Panc1 (cell line): ENCODE measurements at places on chromosomes 5 and 9. TPM values are rescaled to one million over a fixed set of nuclear protein-coding genes. Genes with fewer than 3 reads are reported as not detected.
A peak's percentile ranks its signal among the peaks of the same experiment; 100 is the strongest.

SH3GL2 gene
- not detected for total RNA-seq

KCNN2 gene
- total RNA-seq = not detected

DEPDC1B gene
- 22.2 TPM for total RNA-seq

PLGRKT gene
- total RNA-seq = 9.3 TPM

PTGR1 gene
- total RNA-seq = 46.0 TPM

TRPM3 gene
- total RNA-seq = not detected

ACOT12 gene
- total RNA-seq = 0.74 TPM

WNT8A gene
- total RNA-seq = not detected

PITX1 gene
- 41.5 TPM for total RNA-seq

SMIM23 gene
- total RNA-seq = not detected

DNA sequence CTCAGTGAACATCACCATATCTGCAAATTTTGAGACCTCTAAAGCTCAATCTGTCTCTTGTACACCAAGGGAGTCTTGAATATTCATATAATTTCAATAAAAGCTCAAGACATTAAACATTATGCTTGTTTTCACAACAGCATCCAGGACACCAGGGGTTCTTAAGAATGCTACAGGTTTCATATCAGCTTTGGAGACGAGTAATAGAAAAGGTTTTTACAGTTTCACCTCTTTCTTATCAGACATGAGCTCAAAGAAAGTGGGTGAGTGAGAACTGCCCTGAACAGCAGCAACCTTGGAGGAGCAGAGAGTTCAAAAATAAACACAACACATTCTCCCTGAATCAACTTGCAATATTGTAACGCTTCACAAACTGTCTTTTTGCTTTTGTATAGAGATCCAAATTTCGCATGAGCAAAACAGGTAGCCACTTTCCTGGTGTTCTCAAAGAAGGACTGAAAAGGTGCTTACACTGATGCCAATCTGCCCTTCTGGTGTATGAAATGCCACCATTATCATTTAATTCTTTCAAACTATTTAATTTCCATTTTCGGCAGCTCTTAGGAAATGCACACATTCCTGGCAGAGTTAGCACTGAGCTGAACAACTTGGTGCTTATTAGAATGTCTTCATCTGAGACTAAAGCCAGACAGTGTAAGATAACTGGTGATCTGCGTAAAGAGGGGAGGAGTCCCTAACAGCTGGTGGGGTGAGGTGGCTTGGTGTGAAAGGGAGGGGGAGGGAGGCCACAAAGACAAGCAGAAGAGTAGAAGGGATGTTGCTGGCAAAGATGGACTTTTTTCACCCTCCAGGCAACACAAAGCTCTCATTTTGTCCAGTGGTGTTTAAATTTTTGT lies 535.3 kb downstream of the PDE4D start:
- no peaks in the 10 kb centered on the region for H3K27me3 ChIP-seq
- H3K4me1 ChIP-seq = no peaks in the 10 kb centered on the region
- H3K36me3 ChIP-seq = no peaks in the 10 kb centered on the region
- no peak overlapping the region for H3K27ac ChIP-seq
- DNase-seq = no peak

- no peaks in the 10 kb centered on the region for H3K36me3 ChIP-seq
- no peak for DNase-seq
- no peaks in the 10 kb centered on the region for H3K27me3 ChIP-seq
- no peaks in the 10 kb centered on the region for H3K4me1 ChIP-seq
Observed at GRCh38 chr5:158123595-158123994, 264.6 kb upstream of the CLINT1 start.

DNA sequence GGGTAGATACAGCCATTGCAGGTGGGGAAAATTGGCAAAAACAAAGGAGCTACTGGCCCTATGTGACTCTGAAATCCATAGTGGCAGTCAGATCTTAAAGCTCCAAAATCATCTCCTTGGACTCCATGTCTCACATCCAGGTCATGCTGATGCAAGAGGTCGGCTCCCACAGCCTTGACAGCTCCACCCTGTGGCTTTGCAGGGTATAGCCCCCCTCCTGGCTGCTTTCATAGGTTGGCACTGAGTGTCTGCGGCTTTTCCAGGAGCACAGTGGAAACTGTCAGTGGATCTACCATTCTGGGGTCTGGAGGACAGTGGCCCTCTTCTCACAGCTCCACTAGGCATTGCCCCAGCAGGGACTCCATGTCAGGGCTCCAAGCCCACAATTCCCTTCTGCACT lies 1190.1 kb downstream of the CDH12 start:
- H3K36me3 ChIP-seq = no peaks in the 10 kb centered on the region
- no peak overlapping the region for H3K4me3 ChIP-seq
- H3K4me1 ChIP-seq = no peaks in the 10 kb centered on the region
- DNase-seq = no peak
- H3K27me3 ChIP-seq = no peaks in the 10 kb centered on the region

- H3K4me1 ChIP-seq = no peaks in the 10 kb centered on the region
- no peaks in the 10 kb centered on the region for H3K27me3 ChIP-seq
- no peak overlapping the region for H3K27ac ChIP-seq
- DNase-seq = no peak
- no peak overlapping the region for H3K4me3 ChIP-seq
Observed at GRCh38 chr5:82349652-82350051, 71.5 kb upstream of the RPS23 start.

- no peaks in the 10 kb centered on the region for H3K36me3 ChIP-seq
- H3K27me3 ChIP-seq = no peaks in the 10 kb centered on the region
- no peaks in the 10 kb centered on the region for H3K4me1 ChIP-seq
- no peak for DNase-seq
Observed at GRCh38 chr9:131116281-131117120, 8.9 kb upstream of the NUP214 start.

- no peak overlapping the region for H3K4me3 ChIP-seq
- DNase-seq = no peak
- no peaks in the 10 kb centered on the region for H3K36me3 ChIP-seq
- H3K27ac ChIP-seq = no peak overlapping the region
Observed at GRCh38 chr5:167671176-167671575, 620.3 kb upstream of the WWC1 start.

DNA sequence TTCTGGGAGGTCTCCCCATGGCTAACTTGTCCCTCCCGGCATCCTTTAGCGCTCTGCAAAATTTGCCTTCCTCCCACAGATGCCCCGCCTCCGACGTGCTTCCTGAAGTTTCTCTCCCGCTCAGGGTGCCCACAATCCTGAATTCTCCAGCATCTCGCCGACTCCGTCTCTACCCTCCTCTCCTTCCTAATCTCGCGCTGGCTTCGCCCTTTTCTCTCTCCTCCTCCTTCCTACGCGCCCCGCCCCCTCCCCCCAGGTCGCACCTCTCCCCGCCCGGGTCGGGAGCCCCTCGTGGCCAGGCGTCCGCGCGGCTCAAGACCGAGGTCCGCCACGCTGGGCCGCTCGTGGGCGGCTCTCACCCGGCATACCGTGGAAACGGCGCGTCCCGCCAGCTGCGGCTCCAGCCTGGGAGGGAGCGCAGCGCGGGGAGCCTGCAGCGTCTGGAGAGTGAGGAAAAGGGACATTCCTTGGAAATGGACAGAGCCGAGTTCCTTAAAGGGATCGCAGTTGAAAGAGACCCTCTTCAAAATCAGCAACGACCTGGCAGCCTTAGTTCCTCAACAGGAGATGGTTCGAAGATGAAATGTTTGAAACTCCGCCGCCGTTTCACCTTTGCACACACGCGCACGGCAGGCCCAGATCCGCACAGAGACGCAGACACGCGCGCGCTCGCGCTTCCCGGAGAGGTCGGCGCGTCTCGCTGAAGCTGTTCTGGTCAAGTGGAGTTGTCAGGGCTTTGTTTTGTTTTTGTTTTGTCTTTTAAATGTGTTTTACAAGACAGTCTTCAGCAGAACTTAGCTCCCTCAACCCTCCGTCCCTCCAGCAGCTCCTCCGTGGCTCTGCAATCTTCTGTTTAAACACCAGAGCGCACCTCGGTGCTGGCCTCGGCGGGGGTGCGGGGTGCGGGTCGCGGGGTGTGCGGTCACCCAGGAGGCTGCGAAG lies 5.0 kb upstream of the IRX2 start:
- H3K27ac ChIP-seq = no peak overlapping the region
- H3K4me1 ChIP-seq = no peaks in the 10 kb centered on the region
- no peaks in the 10 kb centered on the region for H3K27me3 ChIP-seq
- H3K4me3 ChIP-seq = peak overlapping the region; percentile 30; the same call in 1 of the 2 replicates

GRCh38 chr5:2753452-2754420 lies 2.3 kb upstream of the IRX2 start:
- no peak overlapping the region for H3K4me3 ChIP-seq
- no peaks in the 10 kb centered on the region for H3K36me3 ChIP-seq
- H3K4me1 ChIP-seq = no peaks in the 10 kb centered on the region
- DNase-seq = no peak
- H3K27ac ChIP-seq = no peak overlapping the region
- H3K27me3 ChIP-seq = no peaks in the 10 kb centered on the region

GRCh38 chr5:122306461-122306860 lies 5.6 kb upstream of the SNCAIP start:
- DNase-seq = no peak
- no peak overlapping the region for H3K27ac ChIP-seq
- H3K27me3 ChIP-seq = peaks cover 20% of the 10 kb centered on the region
- H3K36me3 ChIP-seq = no peaks in the 10 kb centered on the region
- no peak overlapping the region for H3K4me3 ChIP-seq

DNA sequence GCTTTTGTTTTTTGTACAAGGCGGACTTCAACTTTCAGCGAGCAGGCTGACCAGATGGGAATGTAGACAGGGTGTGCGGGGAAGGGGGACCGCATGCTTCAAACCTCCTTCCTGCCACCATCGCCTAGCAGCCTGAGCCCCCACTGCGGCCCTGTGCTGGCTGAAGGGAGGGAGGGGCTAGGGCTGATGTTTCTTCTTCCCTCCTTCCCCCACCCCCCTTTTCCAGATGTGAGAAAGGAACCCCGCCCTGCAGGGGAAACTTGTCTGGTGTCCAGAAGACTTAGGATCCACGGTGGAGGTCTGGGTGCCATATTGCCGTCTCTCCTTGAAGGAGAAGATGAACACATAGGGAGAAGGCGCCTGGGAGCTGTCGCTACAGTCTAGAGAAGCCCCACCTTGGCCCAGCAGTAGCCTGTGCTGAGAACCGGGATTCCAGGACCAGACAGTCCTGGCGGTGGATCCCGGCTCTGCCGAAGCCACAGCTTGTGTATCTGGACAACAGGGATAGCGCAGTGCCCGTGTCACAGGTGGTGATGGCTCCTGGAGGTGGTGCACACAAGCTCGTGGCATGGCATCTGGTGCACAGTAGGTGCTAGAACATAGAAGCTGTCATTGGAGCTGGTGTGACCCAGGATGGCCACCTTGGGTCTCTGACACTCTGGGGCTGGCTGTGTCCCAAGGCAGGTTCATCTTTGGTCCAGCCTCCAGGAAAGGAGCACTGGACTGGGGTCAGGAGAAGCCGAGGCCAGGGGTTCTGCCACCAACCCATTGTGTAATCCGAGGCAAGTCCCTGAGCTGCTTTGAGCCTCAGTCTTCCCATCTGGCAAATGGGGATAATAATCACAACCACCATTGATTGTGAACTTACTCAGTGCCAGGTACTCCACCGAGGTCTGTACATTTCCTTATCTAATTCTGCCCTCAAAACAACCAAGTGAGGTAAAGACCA lies 205.6 kb downstream of the C9orf50 start:
- H3K4me3 ChIP-seq = no peak overlapping the region
- H3K27me3 ChIP-seq = no peaks in the 10 kb centered on the region
- H3K27ac ChIP-seq = peak overlapping the region; percentile 95
- H3K36me3 ChIP-seq = no peaks in the 10 kb centered on the region

GRCh38 chr5:62560786-62561185 lies 17.8 kb upstream of the LRRC70 start:
- H3K27me3 ChIP-seq = no peaks in the 10 kb centered on the region
- no peak for DNase-seq
- no peak overlapping the region for H3K27ac ChIP-seq
- no peaks in the 10 kb centered on the region for H3K4me1 ChIP-seq

DNA sequence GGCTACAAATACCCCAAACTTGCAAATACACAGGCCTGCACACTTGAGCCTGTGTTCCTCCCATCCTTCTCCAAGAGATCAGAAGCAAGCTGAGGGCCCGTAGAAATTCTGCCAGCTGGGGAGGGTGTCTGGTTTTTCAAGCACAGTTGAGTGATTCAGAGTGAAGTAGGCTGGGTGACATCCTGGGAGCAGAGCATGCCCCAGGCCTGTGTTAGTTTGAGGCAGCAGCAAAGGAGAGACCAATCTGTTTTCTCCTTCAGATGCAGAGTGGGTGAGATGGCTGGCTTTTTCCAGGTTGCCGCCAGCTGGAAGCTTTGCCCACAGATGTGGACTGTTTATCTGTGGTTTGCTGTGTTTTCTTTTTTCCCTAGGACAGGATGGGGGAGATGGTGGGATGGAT lies 63.1 kb downstream of the RCL1 start:
- no peak for DNase-seq
- no peaks in the 10 kb centered on the region for H3K27me3 ChIP-seq
- no peak overlapping the region for H3K4me3 ChIP-seq
- H3K4me1 ChIP-seq = no peaks in the 10 kb centered on the region
- no peaks in the 10 kb centered on the region for H3K36me3 ChIP-seq
- no peak overlapping the region for H3K27ac ChIP-seq

DNA sequence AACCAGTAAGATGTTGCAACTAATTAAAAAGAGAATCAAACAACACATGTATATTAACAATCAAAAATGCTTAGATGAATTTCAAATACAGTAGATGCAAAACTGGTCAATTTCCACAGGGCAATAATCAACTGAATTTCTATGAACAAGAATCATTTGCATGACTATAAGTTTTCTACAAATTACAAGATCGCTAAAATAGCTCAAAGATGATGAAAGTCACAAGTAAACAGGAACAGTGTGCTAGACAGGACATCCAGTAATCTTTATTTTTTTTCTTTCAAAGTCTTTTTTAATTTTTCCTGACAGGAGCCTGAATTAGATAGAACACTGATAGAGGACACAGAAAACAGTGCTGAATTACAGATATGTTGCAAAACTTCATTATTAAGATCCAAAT lies 608.2 kb upstream of the DAB2 start:
- H3K4me1 ChIP-seq = no peaks in the 10 kb centered on the region
- no peaks in the 10 kb centered on the region for H3K36me3 ChIP-seq
- H3K4me3 ChIP-seq = no peak overlapping the region

GRCh38 chr9:96719521-96719920 lies 58.4 kb downstream of the ZNF510 start:
- H3K27me3 ChIP-seq = no peaks in the 10 kb centered on the region
- no peak overlapping the region for H3K4me3 ChIP-seq
- DNase-seq = no peak
- no peak overlapping the region for H3K27ac ChIP-seq
- no peaks in the 10 kb centered on the region for H3K4me1 ChIP-seq
- H3K36me3 ChIP-seq = no peaks in the 10 kb centered on the region

- no peak overlapping the region for H3K27ac ChIP-seq
- no peak for DNase-seq
- no peaks in the 10 kb centered on the region for H3K27me3 ChIP-seq
- H3K4me1 ChIP-seq = no peaks in the 10 kb centered on the region
- H3K4me3 ChIP-seq = no peak overlapping the region
- no peaks in the 10 kb centered on the region for H3K36me3 ChIP-seq
Observed at GRCh38 chr5:44260793-44261192, 128.4 kb downstream of the FGF10 start.

- no peak overlapping the region for H3K4me3 ChIP-seq
- DNase-seq = no peak
- H3K36me3 ChIP-seq = no peaks in the 10 kb centered on the region
- H3K27ac ChIP-seq = no peak overlapping the region
- H3K4me1 ChIP-seq = no peaks in the 10 kb centered on the region
- peaks cover 2% of the 10 kb centered on the region; the same call in 1 of the 2 replicates for H3K27me3 ChIP-seq
Observed at GRCh38 chr5:122436615-122437014, 124.6 kb downstream of the SNCAIP start.
